ENCODE measurements at places on chromosomes 5 and 9.

GRCh38 chr5:142685418-142686209 lies at the start of gene FGF1:
TSS of gene FGF1 (minus strand) at chr5:142686090. CDS start at chr5:142614127, 71,963 bp downstream.
- peak; percentile 55 for DNase-seq

DNA sequence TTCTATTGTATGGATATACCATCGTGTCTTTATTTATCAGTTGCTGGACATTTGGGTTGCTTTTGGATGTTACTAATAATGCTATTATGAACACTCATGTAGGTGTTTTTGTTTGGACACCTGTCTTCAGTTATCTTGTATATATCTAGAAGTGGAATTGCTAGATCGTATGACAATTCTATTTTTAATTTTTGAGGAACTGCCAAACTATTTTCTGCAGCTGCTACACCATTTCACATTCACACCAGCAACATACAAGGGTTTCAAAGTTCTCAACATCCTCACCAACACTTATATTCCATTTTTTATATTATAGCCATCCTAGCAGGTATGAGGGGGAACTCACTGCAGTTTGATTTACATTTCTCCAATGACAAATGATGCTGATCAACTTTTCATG lies 324.6 kb downstream of the CAAP1 start:
- no peak for DNase-seq

GRCh38 chr9:131585375-131585774 lies 40.1 kb downstream of the PRRT1B start:
- DNase-seq, result no peak

GRCh38 chr5:6590581-6590980 lies 42.3 kb downstream of the NSUN2 start:
- no peak for DNase-seq

- no peak for DNase-seq
Observed at GRCh38 chr9:4684820-4685219, 5.5 kb downstream of the CDC37L1 start.

DNA sequence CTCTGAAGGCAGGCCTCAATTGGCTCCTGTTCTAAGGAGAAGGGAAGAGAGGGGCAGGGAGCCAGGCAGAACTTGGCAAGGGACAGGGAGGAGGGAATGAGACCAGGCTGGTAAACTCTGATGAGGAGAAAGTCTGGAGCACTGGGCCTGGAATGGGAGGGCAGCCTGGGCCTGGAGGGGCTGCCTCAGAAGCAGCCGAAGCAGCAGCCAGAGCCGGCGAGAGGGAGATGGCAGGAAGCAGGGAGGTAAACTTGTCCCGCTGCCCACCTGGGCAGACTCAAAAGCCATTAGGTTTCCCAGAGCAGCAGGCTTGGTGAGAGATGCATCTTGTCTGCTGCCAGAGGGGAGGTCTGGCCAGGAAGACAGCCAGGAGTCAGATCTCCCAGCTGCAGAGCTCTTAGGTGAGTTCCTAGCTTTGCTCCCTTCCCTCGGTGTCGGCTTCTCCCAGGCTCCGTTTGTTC lies 37.0 kb upstream of the CRB2 start:
- DNase-seq, result no peak

DNA sequence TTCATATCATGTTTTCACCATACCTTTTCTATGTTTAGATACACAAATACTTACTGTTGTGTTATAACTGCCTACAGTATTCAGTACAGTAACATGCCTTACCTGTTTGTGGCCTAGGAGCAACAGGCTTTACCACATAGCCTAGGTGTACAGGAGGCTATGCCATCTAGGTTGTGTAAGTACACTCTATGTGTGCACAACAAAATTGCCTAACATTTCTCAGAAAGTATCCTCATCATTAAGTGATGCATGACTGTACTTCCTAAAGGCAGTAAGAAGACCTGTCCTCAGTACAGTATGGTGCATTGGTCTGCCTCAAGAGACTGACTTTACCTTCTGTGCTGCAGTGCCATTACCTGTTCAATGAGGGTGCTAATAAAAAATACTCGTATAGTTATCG lies 7.9 kb downstream of the TXN start:
- no peak for DNase-seq

DNA sequence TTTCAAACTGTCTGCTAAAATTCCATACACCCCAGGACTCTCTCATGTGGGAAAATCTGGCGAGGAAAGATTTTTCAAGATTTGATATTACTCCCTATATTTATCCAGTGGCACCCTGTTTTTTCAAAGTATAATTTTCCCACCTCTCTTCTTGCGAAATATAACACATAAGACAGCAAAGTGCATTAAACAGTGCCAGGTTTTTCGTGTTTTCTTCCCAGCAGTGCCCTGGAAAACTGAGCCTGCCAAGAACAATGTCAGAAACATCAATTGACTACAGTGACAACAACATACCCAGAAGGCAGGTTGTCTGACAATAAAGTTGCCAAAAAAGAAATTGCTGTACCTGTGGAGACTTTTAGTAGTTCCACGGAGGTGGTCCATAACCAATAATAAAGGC lies 545.0 kb upstream of the ZNF608 start:
- DNase-seq, result no peak

GRCh38 chr9:17863213-17863883 lies 284.5 kb downstream of the SH3GL2 start:
- no peak for DNase-seq

GRCh38 chr9:133351908-133352634 lies 4.1 kb downstream of the RPL7A start:
- no peak for DNase-seq

DNA sequence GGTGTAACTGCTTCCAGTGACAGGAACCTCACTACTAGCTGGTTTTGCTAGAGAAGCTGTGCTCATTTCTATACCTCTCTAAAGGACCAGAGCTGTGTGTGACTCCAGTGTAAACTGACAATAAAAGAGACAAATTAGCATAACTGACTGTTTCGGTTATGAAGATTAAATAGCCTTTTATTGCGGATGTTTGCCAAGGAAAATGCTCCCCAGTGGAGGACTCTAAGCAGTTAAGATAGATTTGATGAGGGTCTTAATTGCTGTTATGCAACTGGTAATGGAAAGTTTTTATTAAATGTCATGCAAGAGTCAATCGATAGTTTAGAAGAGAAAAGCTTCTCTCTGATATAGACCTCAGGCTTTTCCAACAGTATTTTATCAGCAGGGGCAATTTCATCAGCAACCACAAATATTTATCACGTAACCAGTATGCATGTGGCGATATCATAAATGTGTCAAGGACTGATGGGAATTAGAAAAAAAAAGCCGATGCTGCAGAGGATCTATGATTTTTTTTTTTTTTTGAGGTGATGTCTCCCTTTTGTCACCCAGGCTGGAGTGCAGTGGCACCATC lies 275.2 kb upstream of the DMAC1 start:
- no peak for DNase-seq

DNA sequence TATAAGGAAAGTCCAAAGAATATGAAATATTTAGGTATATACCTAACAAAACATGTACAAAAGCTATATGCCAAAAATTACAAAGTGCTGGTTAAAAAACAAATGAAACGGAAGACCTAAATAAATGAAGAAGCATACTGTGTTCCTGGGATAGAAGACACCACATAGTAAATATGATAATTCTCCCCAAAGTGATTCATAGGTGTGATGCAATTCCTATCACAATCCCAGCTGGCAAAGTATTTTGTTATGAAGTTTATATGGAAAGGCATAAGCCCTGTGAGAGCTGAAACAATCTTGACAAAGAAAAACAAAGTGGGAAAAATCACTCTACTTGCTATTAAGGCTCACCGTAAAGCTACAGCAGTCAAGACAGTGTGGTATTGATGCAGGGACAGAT lies 2.6 kb upstream of the SMIM23 start:
- DNase-seq, result no peak
